ENCODE measurements at places on chromosomes 1 and 21. TPM values are rescaled to one million over a fixed set of nuclear protein-coding genes. Genes with fewer than 3 reads are reported as not detected.

DDR2 gene
- total RNA-seq = 0.19 TPM

SLFNL1 gene
- total RNA-seq = 0.08 TPM

GCLM gene
- total RNA-seq = 16.0 TPM

ATAD3A gene
- 87.9 TPM for total RNA-seq
